ENCODE measurements at places on chromosomes 12 and 14.

DNA sequence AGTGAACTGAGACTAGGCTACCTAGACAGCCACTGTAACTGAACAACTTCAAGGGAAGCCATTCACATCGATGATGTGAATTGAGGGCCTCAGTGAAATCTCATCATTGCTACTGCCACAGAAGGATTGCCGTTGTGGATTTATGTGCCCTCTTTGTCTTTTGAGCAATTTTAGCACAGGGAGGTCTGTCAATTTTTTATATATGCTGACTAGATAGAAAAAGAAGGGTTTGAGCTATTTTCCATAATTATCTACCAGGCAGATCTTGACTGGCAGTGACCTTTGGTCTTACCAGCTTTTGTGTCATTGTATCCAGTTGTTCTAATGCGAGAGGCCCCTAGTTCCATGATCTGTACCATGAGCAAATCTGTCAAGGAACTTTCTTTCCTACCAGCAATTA, 179.4 kb downstream of the ERC1 start:
- no peak for DNase-seq

DNA sequence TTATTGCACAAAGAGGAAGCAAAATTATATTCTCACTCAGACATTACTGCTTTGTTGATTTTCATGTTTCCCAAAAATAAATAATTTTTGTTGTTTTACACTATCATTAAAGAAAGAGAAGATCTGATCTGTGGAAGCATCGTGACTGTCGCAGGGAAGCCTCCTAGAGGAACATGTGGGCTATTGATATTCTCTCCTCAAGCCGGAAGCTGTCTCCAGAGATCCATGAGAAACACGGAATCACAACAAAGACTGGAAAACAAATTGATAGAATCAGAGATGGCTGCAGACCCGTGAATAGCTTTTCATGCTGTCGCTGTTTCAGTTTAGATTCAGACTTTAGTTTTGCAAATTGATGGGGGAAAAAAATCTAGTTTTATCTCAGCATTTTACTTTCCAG, 235.2 kb upstream of the TMPO start:
- DNase-seq = no peak

GRCh38 chr14:77037938-77038568, 9.5 kb upstream of the IRF2BPL start:
- DNase-seq = peak; percentile 36

DNA sequence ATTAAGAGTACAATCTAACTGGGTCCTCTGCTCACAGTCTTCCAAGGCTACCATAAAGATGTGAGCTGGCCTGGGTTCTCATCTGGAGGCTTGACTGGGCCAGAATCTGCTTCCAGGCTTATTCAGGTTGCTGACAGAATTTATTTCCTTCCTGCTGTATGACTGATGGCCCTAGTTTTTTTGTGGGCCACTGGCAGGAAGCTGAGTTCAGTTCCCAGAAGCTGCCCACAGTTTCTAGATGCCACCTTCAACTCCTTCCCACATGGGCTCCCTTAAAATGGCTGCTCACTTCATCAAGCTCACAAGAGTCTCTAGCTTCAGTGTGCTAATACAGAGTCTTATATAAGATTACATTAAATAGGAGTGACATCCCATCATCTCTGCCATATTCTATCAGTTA, 121.7 kb upstream of the CAND1 start:
- no peak for DNase-seq

DNA sequence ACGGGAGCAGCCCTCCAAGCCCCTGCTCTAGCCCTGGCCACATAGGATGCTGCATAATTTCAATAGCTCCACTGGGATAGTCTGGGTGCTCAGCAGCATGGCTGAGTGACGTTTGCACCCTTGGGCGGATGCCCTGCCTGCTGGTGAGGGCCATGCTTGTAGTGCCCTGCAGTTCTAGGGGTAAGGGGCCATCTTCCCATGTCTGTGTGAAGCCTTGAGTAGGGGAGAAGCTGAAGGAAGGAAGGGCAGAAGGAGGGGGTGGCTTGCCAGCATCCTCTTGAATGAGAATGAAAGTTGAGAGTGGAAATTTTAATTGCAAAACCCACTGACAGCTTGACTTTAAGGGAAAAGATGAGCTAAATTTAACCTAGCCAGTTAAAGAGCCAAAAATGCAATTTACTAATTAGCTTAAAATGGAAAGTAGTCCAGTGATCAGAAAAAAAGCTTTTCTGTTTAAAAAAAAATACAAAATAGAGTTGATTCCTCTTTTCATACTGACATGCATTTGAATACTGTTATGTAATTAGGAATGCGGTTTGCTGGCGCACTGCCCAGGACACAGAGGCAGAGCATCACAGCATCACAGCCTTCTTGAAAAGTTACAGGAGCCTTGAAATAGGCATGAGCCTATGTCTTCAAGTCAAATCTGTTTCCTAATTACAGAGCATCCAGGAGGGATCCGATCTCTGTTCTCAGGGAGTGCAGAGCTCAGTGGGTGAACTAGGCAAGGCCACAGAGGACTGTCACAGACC, 18.5 kb upstream of the EML1 start:
- DNase-seq = no peak

GRCh38 chr12:124433879-124434278, 133.5 kb downstream of the NCOR2 start:
- DNase-seq = no peak

DNA sequence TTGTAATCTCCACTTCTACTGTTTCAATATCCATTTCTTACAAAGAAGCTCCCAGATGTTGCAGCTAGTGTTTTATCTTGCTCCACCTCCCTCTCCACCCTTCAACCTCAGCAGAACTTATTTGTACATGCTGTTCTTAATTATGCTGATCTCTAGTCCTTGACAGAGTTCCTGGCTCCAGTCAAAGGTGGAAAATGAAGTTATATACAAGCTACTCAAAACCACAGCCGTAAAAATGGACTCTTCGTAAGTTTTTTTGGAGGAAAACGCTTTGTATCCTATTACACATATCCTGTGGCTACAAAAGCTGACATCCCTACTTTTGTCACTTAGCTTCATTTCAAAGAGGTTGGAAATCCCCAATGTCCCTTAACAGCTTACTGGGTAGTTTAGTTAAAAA, 1.3 kb downstream of the CLEC1A start:
- no peak for DNase-seq

DNA sequence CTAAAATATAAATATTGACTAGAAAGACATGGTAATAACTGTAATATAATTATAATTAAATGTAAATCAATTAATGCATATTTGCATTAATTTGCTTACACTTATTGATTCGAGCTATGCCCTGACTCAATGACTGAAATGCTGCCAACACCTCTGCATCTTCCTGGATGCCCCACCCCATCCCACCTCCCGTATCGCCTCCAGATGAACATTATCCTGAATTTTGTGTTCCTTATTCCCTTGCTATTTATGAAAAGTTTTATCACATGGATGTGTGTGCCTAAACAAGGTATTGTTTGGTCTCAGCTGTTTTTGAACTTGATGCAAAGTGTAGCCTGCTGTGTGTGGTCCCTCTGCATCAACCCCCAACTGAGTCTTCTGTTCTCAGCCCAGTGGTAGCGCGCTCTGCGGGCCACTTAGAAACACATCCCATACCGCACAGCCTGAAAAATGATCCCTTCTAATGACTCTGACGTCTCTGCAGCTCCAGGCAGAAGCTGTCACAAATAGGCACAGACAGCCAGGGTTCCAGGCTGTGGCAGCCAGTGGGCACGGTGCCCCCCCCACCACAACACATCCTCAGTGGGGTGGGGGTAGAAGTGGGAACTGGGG, 96.5 kb downstream of the PRMT8 start:
- no peak for DNase-seq

GRCh38 chr12:65014504-65015271, 106.4 kb downstream of the WIF1 start:
- DNase-seq = no peak

GRCh38 chr12:47862881-47863280, 41.9 kb downstream of the VDR start:
- no peak for DNase-seq

- no peak for DNase-seq
These were observed 27.9 kb downstream of the PCNX1 start for GRCh38 chr14:70935135-70935534.

GRCh38 chr12:124517260-124518050, 50.0 kb downstream of the NCOR2 start:
- no peak for DNase-seq

DNA sequence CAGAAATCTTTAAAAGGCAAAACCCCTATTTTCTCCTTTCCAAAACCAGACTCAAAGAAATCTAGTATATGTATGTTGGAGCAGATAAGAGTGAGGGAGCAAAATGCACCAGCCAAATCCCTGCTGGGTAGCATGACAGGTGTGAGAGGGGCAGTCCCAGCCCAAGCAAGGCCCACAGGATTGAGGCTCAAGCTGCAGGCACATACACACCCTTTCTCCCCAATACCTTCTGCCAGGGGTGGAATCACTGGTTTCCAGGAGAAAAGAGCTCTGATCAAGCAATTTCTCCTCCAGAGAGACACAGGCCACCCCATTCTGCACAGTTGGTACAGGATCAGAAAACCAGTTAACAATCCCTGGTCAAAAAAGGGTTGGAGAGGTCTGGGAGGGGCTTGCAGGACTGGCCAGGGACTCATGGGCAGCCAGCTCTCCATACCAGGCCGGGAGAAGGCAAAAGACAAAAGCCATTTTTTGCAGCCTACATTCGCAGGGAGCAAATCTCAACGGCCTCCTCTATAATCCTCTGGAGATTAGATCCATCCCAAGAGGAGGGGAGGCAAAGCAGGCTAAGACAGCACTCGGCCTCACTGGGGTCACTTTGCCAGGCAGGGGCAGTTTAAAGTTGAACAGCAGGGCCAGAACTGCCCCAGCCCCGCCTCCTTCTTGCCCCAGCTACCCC, 2.1 kb downstream of the KMT2D start:
- DNase-seq = no peak

Measured in HFFc6 (cell line).